ENCODE measurements at places on chromosomes 7 and 10.

GRCh38 chr10:124677293-124677699, 66.9 kb downstream of the FAM53B start:
- no peak for DNase-seq

DNA sequence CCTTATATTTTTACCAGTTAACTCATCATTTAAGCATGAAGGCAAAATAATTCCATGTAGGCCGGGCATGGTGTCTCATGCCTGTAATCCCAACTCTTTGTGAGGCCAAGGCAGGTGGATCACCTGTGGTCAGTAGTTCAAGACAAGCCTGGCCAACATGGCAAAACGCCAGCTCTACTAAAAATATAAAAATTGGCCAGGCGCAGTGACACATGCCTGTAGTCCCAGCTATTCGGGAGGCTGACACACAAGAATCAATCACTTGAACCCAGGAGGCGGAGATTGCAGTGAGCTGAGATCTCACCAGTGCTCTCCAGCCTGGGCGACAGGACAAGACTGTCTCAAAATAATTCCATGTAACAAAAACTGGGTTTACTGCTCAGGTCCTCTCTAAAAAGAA, 18.3 kb downstream of the HNRNPA2B1 start:
- DNase-seq: no peak

DNA sequence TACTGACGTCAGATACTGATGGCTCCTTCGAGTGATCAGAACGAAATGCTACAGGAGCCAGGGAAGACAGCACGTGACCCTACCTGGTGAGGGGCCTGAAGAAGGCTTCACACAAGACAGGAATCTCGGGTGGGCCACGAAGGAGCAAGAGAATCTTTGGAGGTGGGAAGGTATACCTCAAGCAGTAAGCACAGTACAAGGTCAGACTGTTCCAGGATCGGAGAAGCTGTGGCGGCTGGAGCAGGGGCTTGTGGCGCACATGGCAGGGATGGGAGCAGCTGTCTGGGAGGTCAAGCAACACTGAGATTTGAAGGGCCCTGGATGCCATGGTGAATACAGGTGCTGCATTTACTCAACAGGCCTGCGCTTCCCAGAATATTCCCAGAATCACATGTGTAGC, 45.4 kb downstream of the C10orf143 start:
- no peak for DNase-seq

DNA sequence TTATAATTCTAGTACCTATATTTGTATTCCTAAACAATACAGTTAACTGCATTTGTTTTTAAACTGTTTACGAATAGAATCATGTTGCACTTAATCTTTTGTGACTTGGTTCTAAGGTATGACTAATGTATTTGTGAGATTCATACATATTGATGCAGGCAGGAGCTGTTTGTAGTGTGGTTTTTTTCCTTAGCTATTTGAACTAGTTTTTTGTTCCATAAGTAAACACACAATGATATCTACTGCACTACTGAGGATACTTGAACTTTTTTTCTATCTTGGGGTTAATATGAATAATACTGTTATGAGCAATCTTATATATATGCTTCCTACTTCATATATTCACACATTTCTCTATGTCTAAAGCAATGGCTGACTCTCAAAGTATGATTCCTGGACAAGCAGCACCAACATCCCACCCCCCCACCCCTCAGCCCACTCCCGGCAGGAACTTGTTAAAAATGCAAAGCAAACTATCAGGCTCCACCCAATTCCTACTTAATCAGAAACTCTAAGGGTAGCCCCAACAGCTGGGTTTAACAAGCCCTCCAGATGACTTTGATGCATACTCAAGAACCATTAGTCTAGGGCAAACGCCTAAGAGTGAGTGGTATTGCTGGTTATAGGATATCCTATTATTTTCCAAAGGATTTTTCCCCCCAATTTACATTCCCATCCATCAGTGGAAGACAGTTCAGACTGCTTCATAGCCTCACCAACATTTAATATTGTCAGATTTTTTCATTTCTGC, 25.8 kb downstream of the BRAF start:
- no peak for DNase-seq

DNA sequence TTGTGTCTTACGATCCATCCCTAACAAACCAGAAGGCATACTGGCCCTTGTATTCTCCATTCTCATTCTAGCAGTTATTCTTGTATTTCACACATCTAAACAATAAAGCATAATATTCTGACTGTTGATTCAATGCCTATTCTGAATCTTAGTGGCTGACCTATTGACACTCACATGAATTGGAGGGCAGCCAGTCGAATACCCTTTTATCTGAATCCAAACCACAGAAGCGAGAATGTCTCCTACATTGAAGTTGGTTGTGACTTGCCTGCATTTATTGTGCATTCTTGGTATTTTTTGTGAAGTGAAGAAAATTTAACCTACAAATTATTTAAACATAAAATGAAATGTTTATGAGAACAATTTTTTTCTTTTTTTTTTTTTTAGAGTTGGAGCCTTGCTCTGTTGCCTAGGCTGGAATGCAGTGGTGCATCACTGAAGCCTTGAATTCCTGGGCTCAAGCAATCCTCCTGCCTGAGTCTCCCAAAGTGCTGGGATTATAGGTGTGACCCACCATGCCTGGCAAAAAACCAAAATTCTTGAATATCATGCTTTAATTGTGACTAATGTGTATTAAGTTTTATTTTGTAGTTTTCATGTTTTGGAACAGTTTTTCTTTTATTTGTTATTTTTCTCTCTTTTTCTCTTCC, 22.7 kb downstream of the EXOC4 start:
- DNase-seq: no peak

- no peak for DNase-seq
Observed at GRCh38 chr10:88237896-88238614, 345.1 kb downstream of the RNLS start.

DNA sequence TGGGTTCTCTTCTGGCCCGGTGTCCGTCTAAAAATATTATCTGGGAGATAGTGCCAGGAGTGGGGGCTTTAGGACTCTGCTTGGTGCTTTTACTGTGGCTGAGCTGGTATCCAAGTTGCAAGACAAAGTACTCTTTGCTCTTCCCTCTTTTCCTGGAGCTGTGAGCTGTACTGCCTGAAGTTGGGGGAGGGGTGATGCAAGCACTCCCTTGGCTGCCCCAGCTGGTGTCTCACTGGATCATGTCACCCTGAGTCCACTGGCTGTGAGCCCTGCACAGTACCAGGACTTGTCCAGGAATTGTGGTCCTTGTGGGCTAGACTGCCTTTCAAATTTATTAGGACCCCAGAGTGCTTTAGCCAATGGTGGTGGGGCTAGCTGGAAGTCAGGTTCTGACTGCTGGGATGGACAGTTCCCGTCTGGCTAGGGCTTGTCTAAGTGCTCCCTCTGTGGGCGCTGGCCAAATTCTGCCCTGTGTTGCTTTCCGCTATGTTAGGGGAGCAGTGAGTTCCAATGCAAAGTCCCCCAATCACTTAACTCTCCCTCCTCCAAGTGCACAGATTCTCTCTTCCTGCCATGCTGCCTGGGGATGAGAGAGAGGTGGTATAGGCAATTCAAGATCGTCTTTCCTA, 13.1 kb downstream of the CC2D2B start:
- no peak for DNase-seq

- no peak for DNase-seq
Observed at GRCh38 chr7:158570449-158571170, 17.0 kb downstream of the PTPRN2 start.

GRCh38 chr7:55965100-55965470, 700 bp downstream of the NIPSNAP2 start:
- DNase-seq: no peak

DNA sequence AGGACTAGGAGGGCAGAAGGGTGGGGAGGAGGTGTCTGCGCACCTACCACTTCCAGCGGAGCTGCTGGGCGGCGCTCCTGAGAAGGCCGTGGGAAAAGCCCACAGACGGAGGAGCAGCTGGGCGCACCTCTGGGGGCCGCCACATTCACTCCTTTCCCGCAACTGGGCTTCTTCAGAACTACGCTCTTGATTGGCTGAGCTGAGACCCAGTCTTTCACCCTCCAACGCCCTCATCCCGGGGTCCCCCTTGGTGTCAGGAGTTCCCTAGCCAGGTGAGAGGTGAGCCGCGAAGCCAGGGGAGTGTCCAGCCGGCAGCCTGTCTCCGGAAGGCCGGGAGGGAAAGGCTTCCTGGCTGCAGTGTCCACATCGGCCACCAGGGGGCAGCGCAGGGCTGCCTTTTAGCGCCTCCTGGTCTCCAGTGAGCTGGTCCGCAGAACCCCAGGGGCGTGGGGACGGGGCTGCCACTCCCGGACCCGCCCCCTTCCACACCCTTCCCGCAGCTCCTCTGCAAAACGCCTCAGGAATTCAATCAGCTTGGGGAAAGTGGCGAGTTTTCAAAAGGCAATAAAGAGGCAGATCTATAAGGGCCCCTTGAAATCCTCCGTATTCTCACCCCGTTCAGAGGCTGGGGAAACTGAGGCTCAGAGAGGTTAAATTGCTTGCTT, 98.8 kb downstream of the CHST15 start:
- DNase-seq: peak; percentile 77

DNA sequence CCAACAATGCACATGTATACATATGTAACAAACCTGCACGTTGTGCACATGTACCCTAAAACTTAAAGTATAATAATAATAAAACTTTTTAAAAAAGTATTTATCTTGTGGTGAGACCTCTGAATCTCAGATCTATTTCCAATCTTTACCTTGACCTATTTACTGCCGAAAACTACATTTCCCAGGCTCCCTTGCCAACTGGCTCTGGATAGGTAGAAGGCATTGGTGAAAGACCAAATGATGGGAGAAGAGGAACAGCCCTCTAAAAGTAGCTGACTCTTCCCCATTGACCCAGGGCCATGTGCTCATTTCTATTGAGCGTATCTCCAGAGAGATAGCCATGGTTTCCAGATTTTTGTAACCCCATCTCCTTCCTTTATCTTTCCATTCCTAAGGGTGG, 247.4 kb downstream of the GPAM start:
- no peak for DNase-seq

GRCh38 chr7:74068378-74069085, 15.1 kb upstream of the LIMK1 start:
- no peak for DNase-seq

GRCh38 chr10:108412323-108412722, 1247.8 kb upstream of the SORCS1 start:
- DNase-seq: no peak

- no peak for DNase-seq
Observed at GRCh38 chr10:69217119-69217754, 2.9 kb upstream of the HKDC1 start.

- DNase-seq: no peak
Observed at GRCh38 chr10:89773081-89773480, 71.7 kb downstream of the KIF20B start.

- DNase-seq: no peak
Observed at GRCh38 chr7:153010416-153010815, 250.9 kb downstream of the ACTR3B start.
